Tibial nerve (tissue), 4 donors: ENCODE measurements at places on chromosomes 2 and 18. TPM values are rescaled to one million over a fixed set of nuclear protein-coding genes. Genes with fewer than 3 reads are reported as not detected.

Gene GMCL1
- 20.1 TPM for total RNA-seq

- no peak for DNase-seq
- H3K27me3 ChIP-seq: no peaks in the 10 kb centered on the region
- peaks cover 59% of the 10 kb centered on the region for H3K4me1 ChIP-seq
- H3K4me3 ChIP-seq: no peak overlapping the region
These were observed 19.5 kb upstream of the WIPF1 start for GRCh38 chr2:174617120-174617519.

GRCh38 chr2:132037527-132038178 lies 124.1 kb downstream of the ANKRD30BL start:
- no peak overlapping the region for H3K27ac ChIP-seq
- H3K36me3 ChIP-seq: no peaks in the 10 kb centered on the region
- peak overlapping the region; percentile 22 for H3K4me3 ChIP-seq
- no peak for DNase-seq
- no peaks in the 10 kb centered on the region for H3K27me3 ChIP-seq

GRCh38 chr2:168216351-168217005 lies 30.9 kb downstream of the STK39 start:
- no peak overlapping the region for H3K4me3 ChIP-seq
- no peaks in the 10 kb centered on the region for H3K36me3 ChIP-seq
- H3K4me1 ChIP-seq: no peaks in the 10 kb centered on the region
- H3K27me3 ChIP-seq: peaks cover 2% of the 10 kb centered on the region

- H3K4me1 ChIP-seq: no peaks in the 10 kb centered on the region
- no peaks in the 10 kb centered on the region for H3K36me3 ChIP-seq
- no peaks in the 10 kb centered on the region for H3K27me3 ChIP-seq
- no peak overlapping the region for H3K4me3 ChIP-seq
- no peak overlapping the region for H3K27ac ChIP-seq
These were observed 118.1 kb downstream of the ABCA12 start for GRCh38 chr2:215020283-215020682.

Gene ABCG5
- total RNA-seq: not detected

GRCh38 chr2:46923041-46923528 lies 7.5 kb upstream of the MCFD2 start:
- no peak for DNase-seq
- H3K4me3 ChIP-seq: no peak overlapping the region
- no peaks in the 10 kb centered on the region for H3K4me1 ChIP-seq

DNA sequence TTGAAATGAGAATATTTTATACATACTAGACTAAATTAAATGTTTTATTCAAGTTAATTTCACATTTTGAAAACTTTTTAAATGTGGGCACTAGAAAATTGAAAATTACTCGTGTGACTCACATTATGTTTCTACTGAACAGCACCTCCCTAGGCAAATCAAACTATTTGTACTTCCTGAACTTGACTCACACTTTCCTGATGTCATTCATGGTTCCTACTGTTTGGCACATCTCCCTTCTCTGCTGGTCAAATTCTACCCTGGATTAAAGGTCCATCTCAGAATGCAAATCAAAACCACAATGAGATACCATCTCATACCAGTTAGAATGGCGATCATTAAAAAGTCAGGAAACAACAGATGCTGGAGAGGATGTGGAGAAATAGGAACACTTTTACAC lies 16.7 kb downstream of the LHCGR start:
- no peak overlapping the region for H3K4me3 ChIP-seq
- no peaks in the 10 kb centered on the region for H3K4me1 ChIP-seq
- DNase-seq: no peak
- no peak overlapping the region for H3K27ac ChIP-seq
- H3K36me3 ChIP-seq: no peaks in the 10 kb centered on the region
- H3K27me3 ChIP-seq: no peaks in the 10 kb centered on the region

Gene FBXO41
- total RNA-seq: 13.9 TPM

DNA sequence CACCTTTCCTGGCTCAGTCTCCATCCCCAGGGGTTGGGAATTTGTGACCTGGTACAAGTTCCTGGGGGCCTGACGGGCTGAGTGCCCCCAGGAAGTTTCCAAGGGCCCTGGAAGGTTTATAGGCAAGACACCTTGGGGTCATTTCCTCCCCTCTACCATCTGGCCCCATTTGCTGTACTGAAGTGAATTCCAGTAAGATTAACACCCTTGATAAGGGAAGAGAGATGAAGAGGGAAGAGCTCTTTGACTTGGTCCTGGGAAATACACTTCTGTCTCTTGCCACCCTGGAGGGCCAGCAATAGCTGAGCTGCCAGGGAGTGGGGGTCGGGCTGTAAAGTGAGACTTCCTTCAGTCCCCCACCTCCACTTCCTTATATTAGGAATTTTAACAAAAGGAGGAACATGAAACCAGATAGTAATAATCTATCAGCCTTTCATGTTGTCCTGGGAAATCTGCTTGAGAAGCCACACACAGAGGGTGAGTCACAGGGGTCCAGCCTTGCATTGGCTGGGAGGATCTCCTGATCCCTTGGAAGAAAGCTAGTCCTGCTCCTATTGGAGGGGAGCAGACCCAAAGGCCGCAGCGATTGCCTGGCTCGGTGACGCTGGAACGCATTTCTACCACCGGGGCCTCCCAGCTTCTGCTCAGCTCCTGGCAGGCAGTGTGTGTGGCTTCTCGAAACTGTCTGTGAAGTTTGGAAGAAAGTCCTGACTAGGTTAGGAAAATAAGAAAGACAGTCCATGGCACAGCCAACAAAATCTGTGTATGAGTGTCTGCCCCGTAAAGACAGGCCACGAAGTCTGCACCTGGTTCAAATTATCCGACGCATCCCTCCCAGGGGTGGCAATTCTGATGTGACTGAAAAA lies 87.3 kb downstream of the ACAA2 start:
- H3K27ac ChIP-seq: peak overlapping the region; percentile 25
- no peaks in the 10 kb centered on the region for H3K36me3 ChIP-seq
- no peaks in the 10 kb centered on the region for H3K27me3 ChIP-seq
- peak; percentile 55 for DNase-seq
- no peaks in the 10 kb centered on the region for H3K4me1 ChIP-seq

Gene ARHGEF33
- total RNA-seq: 4.2 TPM

DNA sequence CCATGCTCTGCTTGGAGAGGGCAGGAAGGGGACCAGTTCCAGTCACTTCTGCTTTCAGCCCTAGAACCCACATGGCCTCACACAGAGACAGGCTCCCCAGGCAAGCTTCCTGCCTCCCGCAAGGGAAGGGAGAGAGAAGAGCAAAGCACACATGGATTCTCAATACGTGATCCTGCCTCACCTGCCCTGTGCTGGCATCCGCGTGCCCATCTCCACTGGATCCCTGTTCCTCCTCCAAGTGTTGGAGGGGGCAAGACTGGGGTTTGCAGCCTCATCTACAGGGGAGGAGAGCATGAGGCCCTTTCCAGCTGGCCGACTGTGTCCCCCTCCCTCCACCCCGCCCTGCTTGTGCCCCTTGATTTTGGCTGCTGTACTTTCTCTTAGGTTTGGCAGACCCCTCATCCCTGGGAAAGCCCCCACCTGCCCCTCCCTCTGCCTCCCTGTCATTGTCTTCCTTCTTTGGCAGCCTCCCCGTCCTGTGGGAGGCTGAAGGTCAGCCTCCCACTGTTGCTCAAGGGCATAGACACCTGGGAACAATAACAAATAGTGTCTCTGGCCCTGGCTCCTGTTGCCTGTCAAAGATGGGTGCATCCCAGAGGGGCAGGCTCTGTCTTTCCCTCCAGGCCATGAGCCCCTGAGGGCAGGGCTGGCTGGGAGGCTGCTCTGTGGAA lies 22.7 kb downstream of the KCNF1 start:
- H3K4me3 ChIP-seq: no peak overlapping the region
- H3K27me3 ChIP-seq: no peaks in the 10 kb centered on the region
- H3K27ac ChIP-seq: no peak overlapping the region
- no peaks in the 10 kb centered on the region for H3K4me1 ChIP-seq
- H3K36me3 ChIP-seq: no peaks in the 10 kb centered on the region

GRCh38 chr18:64974391-64975125 lies 776.3 kb upstream of the CDH7 start:
- no peak for DNase-seq
- no peak overlapping the region for H3K4me3 ChIP-seq
- no peaks in the 10 kb centered on the region for H3K36me3 ChIP-seq
- H3K27ac ChIP-seq: no peak overlapping the region
- H3K4me1 ChIP-seq: no peaks in the 10 kb centered on the region

Gene MYO7B
- 0.30 TPM for total RNA-seq

GRCh38 chr2:10566018-10566417 lies 117.9 kb upstream of the ODC1 start:
- no peaks in the 10 kb centered on the region for H3K4me1 ChIP-seq
- H3K27me3 ChIP-seq: no peaks in the 10 kb centered on the region
- no peak for DNase-seq
- H3K27ac ChIP-seq: no peak overlapping the region
- no peak overlapping the region for H3K4me3 ChIP-seq

- H3K4me1 ChIP-seq: peaks cover 47% of the 10 kb centered on the region
- H3K27ac ChIP-seq: no peak overlapping the region
- no peak for DNase-seq
- no peak overlapping the region for H3K4me3 ChIP-seq
- no peaks in the 10 kb centered on the region for H3K36me3 ChIP-seq
- H3K27me3 ChIP-seq: no peaks in the 10 kb centered on the region
These were observed 21.6 kb downstream of the STON1 start for GRCh38 chr2:48551548-48551947.

DNA sequence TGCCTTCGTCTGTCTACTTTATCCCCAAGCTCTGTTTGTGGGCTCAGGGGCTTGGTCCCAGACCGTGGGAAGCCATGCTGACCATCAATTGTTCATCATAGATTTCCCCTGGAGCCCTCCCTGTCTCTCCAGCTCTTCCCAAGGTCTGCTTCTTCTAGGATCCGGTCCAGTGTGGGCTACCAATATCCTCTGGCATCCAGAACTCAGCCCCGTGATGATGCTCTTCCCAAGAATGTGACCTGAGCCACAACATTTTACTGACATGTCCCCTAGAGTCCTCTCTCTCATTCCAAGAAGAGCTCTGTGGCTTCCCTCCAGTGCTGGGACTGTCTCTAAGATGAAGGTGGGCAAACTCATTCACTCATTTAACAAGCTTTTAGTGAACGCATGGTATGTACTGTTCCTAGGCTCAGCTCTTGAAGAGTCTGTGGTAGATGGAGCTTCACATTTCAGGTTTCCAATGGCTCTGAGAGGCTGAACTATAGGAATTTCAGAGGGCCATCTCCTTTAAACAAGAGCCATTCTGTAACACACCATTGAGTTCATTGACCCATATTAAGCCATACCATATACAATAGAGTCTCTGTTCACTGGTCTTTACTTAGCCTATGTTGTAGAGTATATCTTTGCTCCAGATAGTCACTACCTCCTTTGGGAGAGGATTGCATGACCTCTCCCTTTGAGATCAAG lies 142.0 kb upstream of the APCDD1 start:
- no peaks in the 10 kb centered on the region for H3K36me3 ChIP-seq
- H3K4me3 ChIP-seq: no peak overlapping the region
- DNase-seq: no peak
- H3K4me1 ChIP-seq: no peaks in the 10 kb centered on the region

DNA sequence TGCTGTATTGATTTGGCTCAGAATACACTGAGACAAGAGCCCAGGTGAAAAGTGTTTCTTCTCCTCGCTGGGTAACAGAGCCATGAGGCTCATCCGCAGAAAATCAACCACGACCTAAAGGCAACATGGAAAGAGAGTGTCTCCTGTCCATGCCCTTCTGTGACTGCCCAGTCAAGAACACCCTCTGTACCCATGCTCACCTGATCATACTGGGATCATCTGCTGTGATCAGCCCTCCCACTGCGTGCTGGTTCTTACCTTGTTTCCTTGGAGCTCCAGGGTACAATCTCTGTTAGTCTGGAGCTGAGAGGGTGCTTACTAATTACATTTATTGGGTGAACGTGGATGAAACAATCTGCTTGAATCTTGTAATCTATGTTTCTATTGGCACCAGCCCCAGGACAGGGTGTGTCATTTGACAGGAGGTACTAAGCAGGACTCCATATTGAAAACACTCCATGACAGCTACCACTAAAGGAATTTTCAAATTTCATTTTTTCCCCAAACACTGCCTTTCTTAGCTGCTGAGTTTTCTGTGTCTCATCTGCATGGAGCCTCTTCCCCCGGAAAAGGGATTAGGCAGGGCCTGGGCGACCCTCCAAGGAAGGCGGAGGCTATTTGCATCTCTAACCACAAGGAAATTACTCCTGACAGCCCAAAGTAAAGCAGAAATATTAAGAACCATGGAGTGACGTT lies 39.7 kb upstream of the GRP start:
- no peak overlapping the region for H3K4me3 ChIP-seq
- no peaks in the 10 kb centered on the region for H3K36me3 ChIP-seq
- H3K27ac ChIP-seq: no peak overlapping the region
- no peak for DNase-seq
- no peaks in the 10 kb centered on the region for H3K27me3 ChIP-seq
- H3K4me1 ChIP-seq: no peaks in the 10 kb centered on the region

Gene ZDBF2
- total RNA-seq: 9.0 TPM

DNA sequence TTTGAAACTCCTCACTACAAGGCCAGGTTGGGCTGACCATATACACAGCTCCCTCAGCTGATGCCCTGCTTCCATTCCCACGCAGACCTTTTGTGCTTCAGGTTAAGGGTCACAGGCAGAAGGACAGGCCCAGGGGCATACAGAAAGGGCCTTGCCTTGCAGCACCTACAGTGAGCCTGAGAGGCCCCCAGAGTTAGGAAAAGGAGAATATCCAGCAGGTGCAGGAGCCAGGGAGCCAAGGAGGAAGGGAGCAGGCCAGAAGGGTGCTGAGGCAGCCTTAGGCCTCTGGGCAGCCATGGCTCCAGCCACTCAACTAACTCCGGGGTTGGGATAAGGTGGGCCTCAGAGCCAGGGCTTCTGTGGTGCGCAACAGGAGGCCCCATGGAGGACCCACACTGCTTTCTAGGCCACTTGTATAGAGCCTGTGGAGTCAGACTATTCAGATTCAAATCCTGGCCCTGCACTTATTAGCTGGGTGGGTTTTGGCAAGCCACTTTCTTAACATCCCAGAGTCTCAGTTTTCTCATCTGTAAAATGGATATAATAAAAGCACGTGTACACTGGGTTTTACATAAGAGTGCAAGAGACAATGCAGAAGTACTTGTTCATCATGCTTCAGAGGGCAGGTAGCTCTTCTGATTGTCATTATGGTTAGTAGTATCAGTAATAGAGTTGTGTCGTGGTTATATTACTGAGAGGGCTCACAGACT lies 214.6 kb upstream of the HAAO start:
- no peak overlapping the region for H3K27ac ChIP-seq
- no peaks in the 10 kb centered on the region for H3K36me3 ChIP-seq
- H3K4me1 ChIP-seq: peaks cover 18% of the 10 kb centered on the region
- H3K27me3 ChIP-seq: no peaks in the 10 kb centered on the region
- DNase-seq: no peak

- H3K27me3 ChIP-seq: no peaks in the 10 kb centered on the region
- no peaks in the 10 kb centered on the region for H3K36me3 ChIP-seq
- no peak overlapping the region for H3K27ac ChIP-seq
- H3K4me3 ChIP-seq: no peak overlapping the region
- H3K4me1 ChIP-seq: no peaks in the 10 kb centered on the region
- no peak for DNase-seq
These were observed 196.1 kb downstream of the UBE2E3 start for GRCh38 chr2:181176540-181176939.
